ENCODE measurements at places on chromosomes 4 and X.
A peak's percentile ranks its signal among the peaks of the same experiment; 100 is the strongest.

- no peak for DNase-seq
Observed at GRCh38 chr4:111113591-111113990, 490.7 kb upstream of the PITX2 start.

DNA sequence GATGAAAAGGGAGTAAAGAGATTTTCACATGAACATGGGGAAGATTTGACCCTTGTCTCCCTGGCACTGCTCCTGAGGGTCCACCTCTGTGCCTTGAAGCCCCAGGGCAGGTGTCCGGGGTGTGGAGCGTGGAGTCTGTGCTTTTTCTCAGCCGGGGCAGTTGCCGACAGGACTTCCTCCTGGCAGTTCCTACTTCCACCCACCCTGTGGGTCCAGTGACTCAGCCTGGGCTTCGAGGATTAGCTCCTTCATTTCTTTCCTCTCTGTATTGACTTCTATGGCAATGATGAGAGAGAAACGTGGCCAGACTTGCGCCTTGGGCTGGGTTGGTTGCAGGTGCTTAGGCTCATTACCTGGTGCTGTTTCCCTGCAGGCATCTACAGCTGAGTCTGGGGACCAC is 35.9 kb upstream of the CLCN4 start:
- DNase-seq = no peak

DNA sequence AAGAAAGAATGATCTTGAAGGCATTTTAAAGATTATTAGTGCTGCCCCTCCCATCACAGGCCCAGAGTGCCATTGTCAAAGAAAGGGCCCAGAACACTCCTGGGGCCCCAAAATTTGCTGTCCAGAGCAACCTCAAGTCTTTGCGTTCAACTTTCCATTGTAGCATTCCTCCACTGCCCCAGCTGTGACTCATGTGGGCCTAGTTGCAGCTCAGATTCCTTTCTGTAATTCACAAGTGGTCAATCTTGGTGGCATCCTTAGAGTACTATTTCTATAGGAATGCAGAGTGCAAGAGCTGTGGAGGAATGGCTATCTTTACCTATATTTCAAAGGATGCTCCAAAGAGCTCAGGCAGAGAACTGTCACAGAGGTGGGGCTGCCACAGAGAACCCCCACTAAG is 1500.8 kb upstream of the IGFBP7 start:
- DNase-seq = no peak

DNA sequence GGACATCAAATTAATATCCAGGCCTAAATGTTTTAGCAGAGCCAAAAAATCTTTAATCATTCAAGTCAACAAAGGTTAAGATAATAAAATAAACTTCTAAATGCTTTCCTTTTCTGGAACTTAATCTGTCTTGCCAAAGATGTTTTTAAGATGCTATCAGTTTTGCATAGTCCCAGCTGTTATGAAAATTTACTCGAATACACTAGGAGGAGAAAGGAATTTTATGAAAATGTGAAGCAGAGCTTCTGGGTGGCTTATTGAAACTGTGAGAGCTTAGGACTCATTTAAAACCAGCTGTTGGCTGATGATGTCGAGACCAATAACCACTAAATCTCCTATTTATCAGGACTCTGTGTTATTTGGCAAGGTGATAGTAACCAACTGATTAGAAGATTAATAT is 202.2 kb upstream of the ETNPPL start:
- no peak for DNase-seq

DNA sequence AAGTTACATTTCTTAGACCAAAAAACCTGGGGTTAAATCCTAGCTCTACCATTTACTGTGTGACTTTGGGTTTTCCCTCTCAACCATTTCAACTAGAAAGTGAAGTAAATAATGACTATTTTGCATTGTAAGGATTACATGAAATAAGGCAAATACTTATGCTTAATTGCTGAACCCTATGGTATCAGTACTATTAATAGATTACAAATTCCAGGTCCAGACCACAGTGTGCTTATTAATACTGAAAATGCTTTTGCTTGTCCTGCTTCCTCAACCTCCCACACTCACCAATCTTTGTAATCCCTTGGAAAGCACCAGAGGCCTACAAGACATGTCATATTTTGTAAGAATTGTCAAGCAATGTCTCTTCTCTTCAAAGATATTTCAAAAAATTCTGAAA is 456.5 kb downstream of the SPOCK3 start:
- DNase-seq = no peak

DNA sequence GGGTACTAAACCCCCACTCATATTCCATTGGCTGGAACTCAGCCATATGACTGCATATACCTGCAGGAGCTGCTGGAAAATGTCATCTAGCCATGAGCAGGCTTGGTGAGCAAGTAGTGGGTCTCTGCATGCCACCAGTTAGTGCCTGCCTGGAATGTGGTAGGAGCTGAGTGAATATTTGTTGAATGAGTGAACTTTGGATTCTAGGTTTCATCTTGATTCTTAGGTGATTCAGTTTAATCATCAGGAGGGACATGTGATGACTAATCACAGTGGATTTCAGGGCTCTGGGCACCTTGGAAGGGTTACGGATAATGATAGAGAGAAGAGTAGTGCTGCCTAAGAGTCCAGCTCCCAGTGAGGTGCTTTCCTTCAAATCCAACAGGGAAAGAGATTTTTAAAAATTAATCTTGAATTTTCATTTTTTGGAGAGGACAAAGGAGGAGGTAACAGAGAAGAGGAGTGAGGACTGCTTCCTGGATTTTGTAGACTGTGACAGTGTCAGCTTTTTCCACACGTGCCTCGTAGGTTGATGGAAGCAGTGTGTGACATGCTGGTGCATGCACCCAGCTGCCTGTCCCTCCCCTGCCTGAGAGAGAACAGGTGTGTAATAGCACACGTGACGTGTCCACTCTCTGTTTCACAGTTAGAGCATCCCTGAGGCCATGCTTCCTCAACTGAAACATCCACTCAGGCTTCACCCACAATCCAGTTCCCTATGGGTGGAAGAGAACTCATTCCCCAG is 30.4 kb downstream of the NHS start:
- no peak for DNase-seq

GRCh38 chrX:49838374-49838773 is 9.3 kb downstream of the PAGE4 start:
- DNase-seq = no peak

- DNase-seq = no peak
Observed at GRCh38 chr4:23728971-23729370, 160.9 kb downstream of the PPARGC1A start.

DNA sequence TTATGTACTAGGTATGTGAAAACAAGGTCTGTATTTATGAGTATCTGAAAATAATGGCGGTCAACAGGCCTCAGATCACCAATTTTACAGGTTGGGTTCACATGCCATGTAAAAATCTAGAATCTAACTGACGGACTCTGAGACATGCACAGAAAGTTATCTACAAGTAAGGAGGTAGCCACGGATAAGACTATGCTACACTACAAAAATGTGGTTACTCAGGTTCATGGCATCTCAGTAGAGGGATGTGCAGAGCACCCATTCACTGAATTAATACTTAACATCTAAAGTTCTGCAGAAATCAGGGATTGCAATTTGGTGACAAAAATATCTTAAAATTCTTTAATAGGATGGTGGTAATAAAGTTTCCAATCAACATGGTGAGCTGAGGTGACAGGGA is 155.9 kb downstream of the APBB2 start:
- DNase-seq = no peak

- DNase-seq = peak; percentile 65
Observed at GRCh38 chr4:54233697-54234496, 4.8 kb downstream of the PDGFRA start.

GRCh38 chr4:82797405-82798111 is 1.0 kb downstream of the SCD5 start:
- no peak for DNase-seq
